ENCODE measurements at places on chromosomes 1 and 21. TPM values are rescaled to one million over a fixed set of nuclear protein-coding genes. Genes with fewer than 3 reads are reported as not detected.

- no peaks in the 10 kb centered on the region for H3K4me1 ChIP-seq
- H3K4me3 ChIP-seq, result no peak overlapping the region
- no peak overlapping the region for H3K27ac ChIP-seq
Observed at GRCh38 chr21:16912075-16912474, 600.8 kb upstream of the CXADR start.

DNA sequence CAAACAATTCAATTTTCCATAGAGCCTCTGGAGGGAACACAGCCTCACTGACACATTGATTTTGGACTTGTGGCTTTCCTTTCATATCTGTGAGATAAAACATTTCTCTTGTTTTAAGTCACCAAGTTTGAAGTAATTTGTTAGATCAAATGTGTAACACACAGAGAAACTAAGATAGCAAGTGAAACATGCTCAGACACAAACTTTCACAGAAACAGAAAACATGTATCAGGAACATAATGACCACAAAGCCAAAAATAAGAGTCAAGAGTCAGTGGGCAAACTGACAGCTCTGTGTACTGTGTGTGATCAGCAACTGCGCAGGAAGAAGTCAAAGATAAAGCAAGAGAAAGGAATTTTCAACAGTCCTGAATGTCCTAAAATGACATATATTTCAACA, 1237.5 kb downstream of the AMY1C start:
- H3K4me3 ChIP-seq, result no peak overlapping the region
- DNase-seq, result no peak
- no peaks in the 10 kb centered on the region for H3K36me3 ChIP-seq
- H3K4me1 ChIP-seq, result no peaks in the 10 kb centered on the region
- H3K27ac ChIP-seq, result no peak overlapping the region
- no peaks in the 10 kb centered on the region for H3K27me3 ChIP-seq

The KCND3 gene
- 5.5 TPM for total RNA-seq

- no peaks in the 10 kb centered on the region for H3K27me3 ChIP-seq
- H3K27ac ChIP-seq, result peak overlapping the region; percentile 90
- no peaks in the 10 kb centered on the region for H3K36me3 ChIP-seq
- peak overlapping the region; percentile 92 for H3K4me3 ChIP-seq
Observed at GRCh38 chr1:200410566-200410878, 686 bp upstream of the ZNF281 start.

The ANKRD45 gene
- 4.2 TPM for total RNA-seq

Data from lower lobe of right lung (tissue), 2 donors.